ENCODE measurements at places on chromosomes 3 and 15.
A peak's percentile ranks its signal among the peaks of the same experiment; 100 is the strongest.

DNA sequence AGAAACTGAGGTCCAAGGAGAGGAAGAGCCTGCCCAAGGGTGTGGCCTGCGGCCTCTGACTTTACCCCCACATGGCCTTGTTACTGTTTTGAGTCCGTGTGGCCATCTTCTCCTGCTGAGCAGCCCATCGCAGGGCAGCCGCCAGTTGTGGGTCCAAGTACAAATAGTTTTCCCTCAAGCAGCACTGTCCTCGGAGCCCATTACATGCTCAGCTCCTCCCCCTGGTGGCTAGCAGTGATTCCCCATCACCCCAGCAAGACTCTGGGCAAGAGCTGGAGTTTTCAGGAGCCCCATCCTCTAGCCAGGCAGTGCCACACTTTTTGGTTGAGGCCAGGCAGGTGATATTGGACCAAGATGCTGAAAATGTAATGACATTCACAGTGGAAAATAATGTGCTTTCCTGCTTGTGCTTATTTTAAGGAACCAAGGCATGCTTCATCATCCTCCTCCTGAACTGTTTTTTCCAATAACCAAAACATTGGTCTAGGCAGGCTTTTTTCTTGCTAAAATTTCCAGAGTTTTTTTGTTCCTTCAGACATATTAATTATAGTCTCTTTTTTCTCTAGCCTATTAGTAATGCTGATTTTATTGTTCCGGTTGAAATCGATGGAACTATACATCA lies 23.2 kb upstream of the VILL start:
- DNase-seq, result peak; percentile 76

DNA sequence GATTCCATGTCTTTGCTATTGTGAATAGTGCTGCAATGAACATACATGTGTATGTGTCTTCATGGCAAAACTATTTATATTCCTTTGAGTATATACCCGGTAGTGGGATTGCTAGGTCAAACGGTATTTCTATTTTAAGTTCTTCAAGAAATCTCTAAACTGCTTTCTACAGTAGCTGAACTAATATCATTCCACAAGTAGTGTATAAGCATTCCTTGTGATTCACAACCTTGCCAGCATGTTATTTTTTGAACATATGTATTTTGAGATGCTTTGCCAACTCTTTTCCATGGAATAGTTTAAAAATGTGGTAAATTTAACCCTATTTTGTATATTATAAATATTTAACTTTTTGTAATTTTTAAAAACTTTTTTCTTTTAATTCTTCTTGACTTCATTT lies 592.7 kb upstream of the NAALADL2 start:
- no peak for DNase-seq

GRCh38 chr3:149442851-149443544 lies 31.5 kb upstream of the TM4SF4 start:
- no peak for DNase-seq

DNA sequence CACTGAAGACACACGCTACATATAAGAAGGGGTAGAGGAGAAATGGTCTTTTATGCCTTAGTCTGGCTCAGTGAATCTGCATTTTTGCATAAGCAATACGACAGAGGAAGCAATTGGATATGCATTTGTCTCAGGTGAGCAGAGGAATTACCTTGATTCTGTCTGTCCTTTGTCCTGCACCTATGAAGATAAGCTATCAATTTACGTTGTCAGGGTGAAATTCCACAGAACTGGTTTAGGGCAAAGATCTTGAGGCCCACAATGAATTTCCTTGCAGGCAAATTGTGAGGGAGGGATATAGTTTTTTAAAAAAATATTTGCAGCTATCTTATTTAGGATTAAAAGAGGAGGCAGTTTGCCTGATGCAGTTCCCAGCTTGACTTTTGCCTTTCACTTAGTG lies 31.6 kb upstream of the MASP1 start:
- no peak for DNase-seq

DNA sequence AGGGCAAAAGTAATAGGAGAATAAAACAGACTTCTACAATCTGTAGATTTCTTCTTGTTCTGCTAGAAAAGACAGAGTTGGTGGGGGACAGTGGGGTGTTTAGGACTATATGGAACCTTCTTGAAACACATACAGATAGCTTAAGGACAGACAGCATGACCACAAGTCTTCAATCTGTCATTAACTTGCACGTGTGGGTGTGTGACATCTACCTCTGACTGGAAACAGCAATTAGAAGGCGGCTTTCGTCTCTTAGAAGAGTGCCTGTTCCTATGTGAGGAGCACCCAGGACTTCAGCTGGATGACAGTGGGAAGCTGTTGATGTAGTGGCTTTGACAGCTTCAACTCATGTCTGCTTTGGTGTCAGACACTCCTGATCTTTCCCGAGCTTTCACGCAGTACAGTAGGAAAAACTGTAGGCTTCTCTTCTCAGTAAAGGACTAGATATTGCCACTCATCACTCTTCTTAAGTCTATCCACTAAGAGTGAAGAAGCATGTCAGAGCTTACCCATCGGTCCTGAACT lies 44.5 kb downstream of the TYRO3 start:
- DNase-seq, result no peak

GRCh38 chr15:100692671-100693070 lies 90.3 kb downstream of the ASB7 start:
- DNase-seq, result no peak

GRCh38 chr15:79601405-79602086 lies 169.4 kb downstream of the MINAR1 start:
- no peak for DNase-seq

GRCh38 chr3:4373669-4374068 lies 70.5 kb downstream of the SETMAR start:
- no peak for DNase-seq

DNA sequence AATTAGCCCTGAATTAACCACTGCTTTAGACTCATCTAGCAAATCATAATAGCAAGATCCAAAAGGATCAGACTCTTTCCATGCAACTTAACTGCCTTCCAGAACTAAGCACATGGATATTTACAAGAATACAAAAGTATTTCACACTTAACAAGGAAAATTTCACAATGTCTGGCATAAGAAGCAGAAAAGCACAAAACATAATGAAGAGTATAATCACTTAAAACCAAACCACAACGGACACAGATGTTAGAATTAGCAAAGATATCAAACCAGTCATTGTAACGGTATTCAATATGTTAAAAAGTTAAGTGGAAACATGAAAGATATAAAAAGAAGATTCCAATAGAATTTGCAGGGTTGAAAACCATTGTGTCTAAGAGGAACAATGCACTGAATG lies 51.5 kb upstream of the COL6A6 start:
- no peak for DNase-seq

DNA sequence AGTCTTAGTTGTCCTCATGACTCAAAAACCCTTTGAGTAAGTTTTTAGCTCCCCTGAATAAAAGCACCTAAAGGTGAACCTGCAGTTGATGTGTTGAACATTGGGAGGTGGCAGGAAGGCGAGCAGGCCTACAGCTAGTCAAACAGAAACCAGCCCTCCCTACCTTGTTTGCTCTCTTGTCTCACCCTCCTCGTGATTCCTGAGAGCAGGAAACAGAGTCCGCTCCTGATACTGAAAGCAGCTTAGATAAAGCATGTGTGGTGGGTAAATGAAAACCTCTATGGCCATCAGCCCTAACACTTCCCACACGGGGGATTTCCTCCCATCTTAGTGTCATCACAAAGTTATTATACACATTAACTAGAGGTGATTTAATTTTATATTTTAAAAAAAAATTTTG lies 21.8 kb upstream of the CLDN18 start:
- no peak for DNase-seq

DNA sequence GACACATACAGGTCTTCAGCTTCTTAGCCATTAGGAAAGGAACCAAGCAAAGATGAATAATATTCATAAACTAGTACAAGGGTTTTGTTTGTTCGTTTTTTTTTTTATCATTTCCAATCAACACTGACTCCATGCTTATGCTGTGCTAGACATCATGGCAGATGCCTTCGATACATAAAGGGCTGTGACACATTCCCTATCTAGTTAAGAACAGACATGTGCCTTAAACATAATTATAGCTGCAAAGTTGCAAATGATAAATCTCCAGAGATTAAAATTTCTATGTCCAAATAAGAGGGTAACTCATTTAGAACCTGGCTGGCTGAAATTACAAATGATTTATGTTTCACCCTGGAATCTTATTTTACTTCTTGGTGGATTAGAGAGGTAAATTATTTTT lies 386.4 kb downstream of the LSAMP start:
- DNase-seq, result no peak

- no peak for DNase-seq
Observed at GRCh38 chr15:58582160-58582559, 150.4 kb downstream of the LIPC start.

- no peak for DNase-seq
Observed at GRCh38 chr3:186413615-186414415, 51.8 kb upstream of the DGKG start.

DNA sequence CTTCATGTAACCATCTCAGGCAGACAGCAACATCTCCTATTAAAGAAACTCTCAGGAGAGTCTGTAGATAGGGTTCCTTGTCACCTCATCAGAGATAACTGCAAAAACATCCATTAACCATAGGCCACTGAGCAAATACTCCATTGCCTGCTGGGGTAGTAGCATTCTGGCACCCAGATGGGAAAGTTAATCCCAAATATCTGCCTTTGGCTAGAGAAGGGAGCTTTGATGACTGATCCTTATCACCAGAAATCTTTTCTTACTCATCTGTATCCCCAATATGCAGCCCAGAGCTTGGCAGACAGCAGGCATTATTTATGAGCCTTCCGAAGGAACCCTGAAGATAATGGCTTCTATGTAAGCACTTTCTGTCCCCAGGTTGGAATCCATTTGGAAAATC lies 173.1 kb downstream of the MFSD1 start:
- DNase-seq, result no peak

- no peak for DNase-seq
Observed at GRCh38 chr3:159779883-159780282, 208.8 kb upstream of the IL12A start.

Measured in HEK293T (cell line).